Cortex of kidney (tissue), 1 donor: ENCODE measurements at places on chromosomes 16 and 17.

DNA sequence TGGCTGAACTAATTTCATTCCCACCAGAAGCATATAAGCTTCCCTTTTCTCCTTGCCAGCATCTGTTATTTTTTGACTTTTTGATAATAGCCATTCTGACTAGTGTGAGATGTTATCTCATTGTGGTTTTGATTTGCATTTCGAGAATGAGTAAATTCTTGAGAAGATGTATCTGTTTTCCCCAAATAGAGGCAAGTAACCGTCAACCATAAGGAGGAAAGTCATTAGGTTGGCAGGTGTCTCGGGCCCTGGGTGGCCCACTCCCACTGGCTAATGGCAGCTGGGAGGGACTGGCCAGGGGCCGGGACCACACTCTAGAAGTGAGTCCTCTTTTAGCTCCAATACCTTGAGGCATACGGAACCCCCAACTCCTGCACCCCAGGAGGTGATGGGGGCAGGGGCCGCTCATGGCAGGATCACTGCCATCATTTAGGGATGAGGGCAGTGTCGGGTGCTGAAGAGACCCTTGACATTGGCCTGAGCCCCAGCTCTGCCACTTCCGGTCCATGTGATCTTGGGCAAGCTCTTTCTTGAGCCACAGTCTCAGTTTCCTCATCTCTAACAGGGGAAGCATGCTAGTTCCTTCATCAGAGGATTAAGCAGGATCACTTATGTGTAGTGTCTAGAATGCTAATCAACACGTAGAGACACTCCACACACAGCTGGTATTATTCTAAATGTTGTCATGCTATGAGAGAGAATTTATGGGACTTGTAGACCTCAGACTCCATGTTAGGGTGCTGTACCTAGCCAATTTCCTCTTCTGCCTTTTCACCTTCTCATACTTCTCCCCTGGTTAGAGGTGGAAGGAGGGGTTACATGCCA is 44.3 kb downstream of the RGS9 start:
- DNase-seq, result no peak

DNA sequence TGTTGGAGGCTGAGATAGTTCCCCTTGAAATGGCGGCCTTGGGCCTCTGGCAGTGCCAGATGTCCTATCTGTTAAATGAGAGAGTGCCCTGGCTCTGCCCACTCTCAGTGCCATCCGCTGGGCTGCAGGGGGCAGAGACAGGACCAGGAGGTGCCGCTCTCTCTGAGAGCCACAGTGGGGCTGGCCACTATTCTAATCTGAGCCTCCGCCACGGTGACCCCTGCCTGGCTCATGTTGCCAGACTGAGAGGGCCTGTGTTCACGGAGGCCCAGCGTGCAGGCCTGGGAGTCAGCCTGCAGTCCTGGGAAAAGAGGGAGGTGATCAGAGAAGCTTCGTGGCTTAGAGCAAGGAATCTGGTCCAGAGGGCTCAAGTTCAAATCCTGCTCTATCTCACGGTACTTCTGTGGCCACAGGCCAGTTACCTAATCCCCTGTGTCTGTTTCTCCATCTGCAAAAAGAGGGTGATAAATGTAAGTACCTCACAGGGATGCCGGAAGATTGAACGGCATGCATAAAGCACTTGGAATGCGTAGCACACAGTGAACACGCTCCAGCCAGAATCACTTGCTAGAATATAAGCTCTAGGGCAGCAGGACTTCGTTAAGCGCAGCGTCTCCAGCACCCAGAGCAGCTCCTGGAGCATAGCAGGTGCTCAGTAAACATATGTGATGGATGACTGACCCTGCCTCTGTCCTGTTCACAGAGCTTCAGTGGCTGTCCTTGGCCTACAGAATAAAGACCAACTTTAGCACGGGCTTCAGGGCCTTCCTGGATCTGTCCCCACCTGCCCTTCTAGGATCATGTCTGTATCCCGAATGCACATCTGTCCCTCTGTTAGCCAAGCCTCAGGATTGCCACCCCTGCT is 6.3 kb downstream of the ATP2A3 start:
- DNase-seq, result no peak

- DNase-seq, result no peak
Observed at GRCh38 chr16:83453977-83454376, 353.8 kb upstream of the HSBP1 start.

DNA sequence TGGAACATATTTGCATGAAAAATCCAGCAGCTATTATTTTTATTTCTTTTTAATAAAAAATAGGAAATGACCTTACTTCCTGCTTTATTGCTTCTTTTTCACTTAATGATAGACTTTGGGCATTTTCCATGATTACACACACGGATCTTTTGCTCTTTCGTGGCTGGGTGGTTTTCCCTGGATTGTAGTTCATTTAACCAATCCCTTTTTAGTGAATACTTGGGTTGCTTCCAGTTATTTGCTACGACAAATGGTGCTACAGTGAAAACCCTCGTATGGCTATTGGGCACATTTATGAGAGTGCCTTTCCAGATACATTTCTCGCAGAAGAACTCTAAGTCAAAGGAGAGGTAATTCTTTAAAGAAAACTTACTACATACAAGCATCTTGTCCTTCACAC is 38.6 kb downstream of the FOXL1 start:
- no peak for DNase-seq

- DNase-seq, result no peak
Observed at GRCh38 chr17:45222289-45222995, 757 bp downstream of the FMNL1 start.

DNA sequence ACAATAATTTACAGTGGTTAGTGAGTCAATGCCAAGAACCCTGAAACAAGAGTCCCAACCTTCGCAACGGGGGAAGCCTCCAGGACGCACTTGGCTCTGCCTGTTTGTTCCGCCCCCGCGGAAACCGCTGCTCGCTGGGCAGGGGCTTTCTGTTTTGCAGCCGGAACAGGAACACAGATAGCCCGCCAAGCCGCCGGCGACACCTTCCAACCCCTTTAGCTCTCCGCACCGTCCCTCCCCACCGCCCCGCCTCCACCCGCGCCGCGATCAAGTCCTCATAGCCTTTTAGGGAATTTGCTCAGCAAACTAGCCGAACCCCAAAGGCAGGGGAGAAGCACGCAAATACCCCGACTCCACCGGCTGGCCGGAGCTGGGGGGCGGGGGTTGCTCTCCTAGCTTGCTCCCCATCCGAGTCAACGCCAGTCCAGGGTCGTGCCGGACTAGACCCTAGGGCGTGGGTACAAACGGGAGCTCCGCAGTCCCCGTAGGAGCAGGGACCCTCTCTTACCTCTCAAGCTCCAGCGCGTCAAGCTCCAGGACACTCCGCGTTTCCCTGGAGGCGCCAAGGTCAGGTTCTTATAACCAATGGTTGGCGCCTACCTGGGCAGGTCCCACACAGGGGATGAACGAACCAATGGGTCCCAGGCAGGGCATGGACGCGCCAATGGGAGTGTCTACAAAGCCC is at the start of gene SLFN13:
Gene SLFN13, minus strand, starts transcription at position 553 of the 685 bp plus-strand sequence. CDS start 3,086 bp downstream, outside the sequence.
- no peak for DNase-seq

GRCh38 chr17:77688369-77688768 is 270.1 kb upstream of the TNRC6C start:
- no peak for DNase-seq

DNA sequence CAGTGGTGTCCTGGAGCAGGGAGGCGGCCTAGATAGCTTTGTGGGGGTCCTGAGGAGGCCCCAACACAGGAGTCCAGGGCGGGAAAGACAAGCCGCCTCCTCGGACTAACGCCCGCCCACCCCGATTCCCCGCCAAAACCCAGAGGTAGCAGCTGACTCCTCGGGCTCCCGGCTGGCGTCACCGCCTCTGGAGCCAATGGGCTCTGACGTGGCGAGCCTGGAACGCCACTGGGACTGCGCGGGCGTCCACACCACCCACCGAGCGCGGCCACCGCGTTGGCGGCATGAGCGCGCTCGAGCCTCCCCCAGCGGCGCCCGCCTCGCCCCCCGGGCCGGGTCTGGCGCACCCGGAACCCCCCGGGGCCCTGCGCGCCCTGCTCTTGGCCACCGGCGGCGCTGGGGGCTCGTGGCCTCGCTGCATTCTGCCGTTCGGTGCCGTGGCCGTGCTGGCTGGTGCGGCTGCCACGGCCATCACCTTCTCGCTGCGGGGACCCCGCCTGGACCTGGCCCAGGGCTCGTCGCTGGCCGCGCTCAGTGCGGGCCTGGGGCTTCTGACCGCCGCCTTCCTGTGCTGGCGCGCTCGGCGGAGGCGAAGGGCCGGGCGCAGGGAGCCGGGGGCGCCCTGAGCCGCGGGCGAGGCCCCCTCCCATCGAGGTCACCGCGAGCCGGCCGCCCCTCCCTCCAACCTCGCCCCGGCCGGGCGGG is 3.4 kb upstream of the NTN3 start:
- no peak for DNase-seq

DNA sequence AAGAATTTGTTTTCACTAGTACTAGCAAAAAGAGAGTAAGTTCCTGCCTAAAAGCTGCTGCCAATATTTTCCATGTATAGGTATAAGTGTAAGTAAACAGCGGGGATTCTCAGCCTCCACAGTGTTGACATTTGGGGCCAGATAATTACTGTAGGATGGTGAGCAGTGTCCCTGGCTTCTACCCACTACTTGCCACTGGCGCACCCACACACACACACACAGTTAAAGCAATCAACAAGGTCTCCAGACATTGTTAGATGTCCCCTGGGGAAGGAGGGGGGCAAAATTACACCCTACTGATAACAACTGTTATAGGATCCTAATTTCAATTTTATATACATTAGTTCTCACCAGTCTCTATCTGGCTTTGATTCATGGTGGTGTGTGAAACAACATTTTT is 417.0 kb upstream of the PSMD7 start:
- DNase-seq, result no peak

- no peak for DNase-seq
Observed at GRCh38 chr17:2390199-2390836, 10.5 kb downstream of the MNT start.

GRCh38 chr16:87278191-87279093 is 38.8 kb downstream of the C16orf95 start:
- no peak for DNase-seq

DNA sequence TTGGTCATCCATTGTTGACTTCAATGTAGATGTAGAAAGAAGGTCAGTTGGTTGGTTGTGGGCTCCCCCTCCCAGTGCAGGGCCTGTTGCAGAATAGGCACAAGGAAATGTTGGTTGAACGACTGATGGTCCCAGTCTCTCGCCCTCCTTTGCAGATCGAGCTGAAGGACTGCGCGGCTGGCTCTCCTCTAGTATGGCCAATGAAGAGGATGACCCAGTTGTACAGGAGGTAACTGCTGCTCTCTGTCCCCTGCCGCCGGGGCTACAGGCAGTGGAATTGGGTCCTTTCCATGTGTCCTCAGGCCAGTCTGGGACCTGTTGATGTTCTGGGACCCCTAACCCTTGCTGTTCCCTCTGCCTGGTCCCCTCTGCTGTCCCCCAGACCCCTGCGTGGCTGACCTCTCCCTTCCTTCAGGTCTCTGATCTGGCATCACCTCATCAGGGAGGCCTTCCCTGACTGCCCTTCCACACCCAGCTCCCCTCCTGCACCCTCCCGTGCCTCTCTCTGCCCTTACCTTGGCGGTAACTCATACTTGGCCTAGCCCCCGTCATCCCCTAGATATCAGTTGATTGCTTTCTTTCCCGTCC is 5.7 kb downstream of the POLR3E start:
- no peak for DNase-seq

- DNase-seq, result no peak
Observed at GRCh38 chr16:57992084-57992483, 8.4 kb downstream of the ZNF319 start.

DNA sequence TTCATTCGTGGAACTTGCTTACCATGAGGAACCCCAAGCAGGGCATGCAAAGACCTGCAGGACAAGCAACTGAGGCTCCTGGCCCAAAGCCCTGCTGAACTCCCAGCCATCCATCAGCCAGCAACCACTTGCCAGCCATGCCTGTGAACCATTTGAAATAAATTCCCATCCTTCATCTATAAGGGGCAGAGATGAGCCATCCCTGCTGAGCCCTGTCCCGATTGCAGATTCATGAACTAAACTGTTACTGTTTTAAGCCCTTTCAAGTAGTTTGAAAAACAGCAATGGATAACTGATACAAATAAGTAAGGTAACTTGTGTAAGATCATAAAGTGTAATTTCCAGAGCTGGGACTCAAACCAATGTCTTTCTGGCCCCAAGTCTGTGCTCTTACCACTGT is 114.4 kb upstream of the WSCD1 start:
- DNase-seq, result no peak

DNA sequence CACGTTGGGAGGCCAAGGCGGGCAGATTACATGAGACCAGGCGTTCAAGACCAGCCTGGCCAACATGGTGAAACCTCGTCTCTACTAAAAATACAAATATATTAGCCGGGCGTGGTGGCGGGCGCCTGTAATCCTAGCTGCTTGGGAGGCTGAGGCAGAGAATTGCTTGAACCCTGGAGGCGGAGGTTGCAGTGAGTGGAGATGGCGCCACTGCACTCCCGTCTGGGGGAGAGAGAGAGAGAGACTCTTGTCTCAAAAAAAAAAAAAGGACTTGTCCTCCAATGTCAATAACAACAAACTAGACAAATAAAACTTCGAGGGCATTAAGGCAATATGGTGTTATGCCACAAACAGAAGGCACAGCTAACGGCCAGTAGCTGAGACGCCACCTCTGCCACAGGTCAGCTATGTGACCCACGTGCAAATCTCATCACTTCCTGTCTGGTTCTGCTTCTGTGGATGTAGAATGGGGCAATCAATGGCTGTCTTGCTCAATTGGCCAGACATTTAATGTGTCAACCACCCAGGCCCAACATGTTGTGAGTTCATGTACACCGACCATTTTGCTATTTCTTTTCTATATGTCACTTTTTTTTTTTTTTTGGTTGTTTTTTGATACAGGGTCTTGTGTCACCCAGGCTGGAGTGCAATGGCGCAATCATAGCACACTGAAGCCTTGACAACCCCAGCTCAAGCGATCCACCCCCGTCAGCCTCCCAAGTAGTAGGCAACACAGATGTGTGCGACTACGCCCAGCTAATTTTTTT is 834 bp upstream of the TXNDC11 start:
- DNase-seq, result no peak

DNA sequence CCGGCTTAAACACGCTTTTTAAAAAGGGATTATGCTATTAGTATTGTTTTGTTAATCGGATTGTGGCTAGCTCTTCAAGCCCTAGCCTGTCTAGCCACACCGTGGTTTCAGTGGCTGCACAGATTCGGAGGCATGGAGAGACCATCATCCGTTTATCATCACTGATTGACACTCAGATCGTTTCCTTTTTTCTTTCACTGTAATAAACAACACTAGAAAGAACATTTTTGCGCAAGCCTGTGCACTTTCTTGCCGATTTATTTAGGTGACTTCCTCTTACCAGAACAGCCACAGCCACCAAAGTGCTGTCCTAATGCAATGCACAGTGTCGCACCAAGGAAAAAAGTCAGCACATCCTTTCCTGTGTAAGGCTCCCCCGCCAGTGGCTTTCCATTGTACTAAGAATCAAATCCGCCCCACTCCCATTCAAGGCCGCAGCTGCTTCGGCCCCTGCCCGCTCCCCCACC is 78.2 kb downstream of the CRISPLD2 start:
- no peak for DNase-seq

DNA sequence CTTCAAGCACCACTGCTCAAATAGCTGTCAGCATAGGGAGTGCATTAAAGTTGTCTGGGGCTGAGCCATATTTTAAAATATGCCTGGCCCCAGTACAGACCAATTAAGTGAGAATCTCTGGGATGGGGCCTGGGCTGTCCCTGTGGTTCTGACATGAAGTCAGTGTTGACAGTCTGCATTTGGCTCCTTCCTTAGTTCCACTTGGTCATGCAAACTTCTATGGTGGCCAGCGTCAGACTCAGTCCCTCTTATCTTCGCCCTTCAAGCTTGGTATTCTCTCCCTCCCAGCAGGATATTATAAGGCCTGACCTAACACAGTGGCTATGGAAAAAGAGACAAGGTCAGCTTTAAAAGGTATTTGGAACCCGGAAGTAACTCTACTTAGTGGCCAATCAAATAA is 177.2 kb downstream of the PMP22 start:
- DNase-seq, result no peak
